ENCODE measurements at places on chromosomes 2 and 18.

DNA sequence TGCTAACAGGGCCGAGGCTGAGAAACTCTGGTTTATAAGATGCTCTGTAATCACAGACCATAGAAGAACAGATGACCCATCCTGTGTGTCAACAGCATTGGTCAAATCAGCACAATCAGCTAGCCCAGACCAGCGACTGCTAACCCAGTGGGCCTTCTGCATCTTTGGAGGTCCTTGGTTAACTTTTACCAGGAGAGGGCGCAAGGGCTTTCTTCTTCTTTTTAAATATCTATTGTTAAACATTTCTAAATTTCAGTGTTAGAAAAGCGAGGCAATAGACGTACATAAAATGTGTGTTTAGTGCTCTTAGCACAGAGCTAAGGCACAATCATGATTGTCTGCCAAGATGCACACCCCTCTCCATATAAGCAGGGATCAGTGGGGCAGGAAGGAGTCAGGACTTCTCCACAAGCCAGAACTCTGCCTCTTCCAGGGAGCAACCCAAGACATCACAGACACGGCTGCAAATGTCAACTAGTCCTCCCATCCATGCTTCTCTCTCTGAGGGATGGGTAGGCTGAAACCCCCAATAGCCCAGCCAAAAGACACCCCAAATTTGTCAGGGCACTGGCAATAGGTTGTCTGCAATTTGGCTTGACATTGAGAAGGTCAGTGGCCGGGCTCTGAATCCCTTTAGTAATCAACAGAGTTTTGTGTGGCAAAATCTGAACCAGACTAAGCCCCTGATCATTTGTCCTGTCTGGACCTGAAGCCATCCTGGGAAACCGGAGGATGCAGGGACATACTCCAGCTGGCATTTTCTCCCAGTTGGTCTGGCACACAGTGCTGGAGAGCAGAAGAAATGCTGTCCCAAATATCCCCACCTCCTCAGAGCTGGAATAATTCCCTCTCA is 188.2 kb downstream of the BCL2 start:
- peak; percentile 52 for DNase-seq

GRCh38 chr2:231370749-231371429 is 24.6 kb upstream of the B3GNT7 start:
- no peak for DNase-seq

DNA sequence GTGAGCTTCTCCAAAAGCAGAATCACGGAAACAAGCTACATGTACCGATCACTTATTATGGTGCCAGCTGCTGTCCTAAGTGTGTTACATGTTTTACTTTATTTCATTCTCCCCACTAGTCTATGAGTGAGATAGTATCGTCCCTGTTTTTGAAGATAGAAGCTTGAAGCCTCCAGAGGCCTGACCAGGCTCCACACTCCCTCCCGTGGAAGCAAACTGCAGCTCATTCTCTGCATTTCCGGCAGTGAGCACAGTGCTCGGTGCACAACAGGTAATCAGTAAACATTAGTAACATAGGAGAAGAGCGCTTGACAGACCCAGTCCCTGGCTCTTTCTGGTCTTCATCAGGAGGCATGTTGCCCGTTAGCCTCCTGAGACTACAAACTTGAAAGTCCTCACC is 72.9 kb downstream of the ZBTB7C start:
- no peak for DNase-seq

DNA sequence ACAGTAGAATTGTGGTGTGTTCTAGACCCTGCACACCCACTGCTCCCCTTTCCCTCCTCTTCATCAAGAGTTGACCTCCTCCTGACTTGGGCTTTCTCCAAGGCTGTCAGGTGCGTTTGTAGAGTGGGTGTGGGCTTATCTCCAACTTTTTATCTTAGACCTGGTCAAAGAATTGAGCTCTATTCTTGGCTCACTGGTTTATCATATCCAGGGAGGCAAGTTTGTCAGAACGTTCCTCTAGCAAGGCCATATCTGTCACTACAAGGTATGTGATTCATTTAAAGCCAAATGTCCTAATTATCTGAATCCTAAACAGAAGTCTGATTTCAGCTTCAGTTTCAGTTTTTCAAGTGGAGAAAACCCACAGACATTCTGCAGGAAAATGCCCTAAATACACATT is 117.1 kb upstream of the MGAT5 start:
- DNase-seq: no peak
